Right atrium auricular region (tissue), 2 donors: ENCODE measurements at places on chromosomes 12 and 14. TPM values are rescaled to one million over a fixed set of nuclear protein-coding genes. Genes with fewer than 3 reads are reported as not detected.

The RHNO1 gene
- 6.2 TPM for total RNA-seq

DNA sequence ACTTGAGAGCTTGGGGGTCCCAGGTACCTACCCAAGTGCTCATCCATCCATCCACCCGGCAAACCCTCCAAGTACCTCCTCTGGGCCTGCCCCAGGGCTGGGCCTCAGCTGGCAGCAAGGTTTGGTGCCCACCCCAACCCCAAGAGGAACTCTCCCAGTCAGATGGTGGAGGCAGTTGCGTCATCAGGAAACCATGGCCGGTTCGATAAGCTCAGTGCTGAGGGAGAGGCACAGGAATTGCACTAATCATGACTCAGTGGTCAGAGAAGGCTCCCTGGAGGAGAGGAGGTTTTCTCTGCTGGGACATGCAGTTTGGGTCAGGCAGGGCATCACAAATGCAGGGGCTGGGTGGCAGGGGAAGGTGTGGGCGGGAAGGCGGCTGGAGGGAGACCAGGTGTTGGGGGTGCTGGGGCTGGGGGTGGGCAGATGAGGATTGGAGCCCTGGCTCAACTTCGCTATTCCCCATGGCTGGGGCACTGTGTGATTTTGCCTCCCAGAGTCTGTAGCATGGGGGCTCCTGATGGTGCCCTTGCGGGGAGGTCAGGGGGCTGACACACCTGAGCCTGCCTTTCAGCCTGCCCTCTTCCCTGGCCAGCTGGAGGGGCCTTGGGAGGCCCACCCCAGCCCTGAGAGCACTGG is 32.2 kb downstream of the SH2B3 start:
- DNase-seq = peak; percentile 84

- peak; percentile 85 for DNase-seq
Measured at GRCh38 chr12:617304-617915, 45.8 kb downstream of the NINJ2 start.

The NABP2 gene
- total RNA-seq = 23.6 TPM
